ENCODE measurements at places on chromosomes 16 and 17.
A peak's percentile ranks its signal among the peaks of the same experiment; 100 is the strongest.

- peak; percentile 74 for DNase-seq
Measured at GRCh38 chr17:75404731-75405364, 630 bp downstream of the GRB2 start.

DNA sequence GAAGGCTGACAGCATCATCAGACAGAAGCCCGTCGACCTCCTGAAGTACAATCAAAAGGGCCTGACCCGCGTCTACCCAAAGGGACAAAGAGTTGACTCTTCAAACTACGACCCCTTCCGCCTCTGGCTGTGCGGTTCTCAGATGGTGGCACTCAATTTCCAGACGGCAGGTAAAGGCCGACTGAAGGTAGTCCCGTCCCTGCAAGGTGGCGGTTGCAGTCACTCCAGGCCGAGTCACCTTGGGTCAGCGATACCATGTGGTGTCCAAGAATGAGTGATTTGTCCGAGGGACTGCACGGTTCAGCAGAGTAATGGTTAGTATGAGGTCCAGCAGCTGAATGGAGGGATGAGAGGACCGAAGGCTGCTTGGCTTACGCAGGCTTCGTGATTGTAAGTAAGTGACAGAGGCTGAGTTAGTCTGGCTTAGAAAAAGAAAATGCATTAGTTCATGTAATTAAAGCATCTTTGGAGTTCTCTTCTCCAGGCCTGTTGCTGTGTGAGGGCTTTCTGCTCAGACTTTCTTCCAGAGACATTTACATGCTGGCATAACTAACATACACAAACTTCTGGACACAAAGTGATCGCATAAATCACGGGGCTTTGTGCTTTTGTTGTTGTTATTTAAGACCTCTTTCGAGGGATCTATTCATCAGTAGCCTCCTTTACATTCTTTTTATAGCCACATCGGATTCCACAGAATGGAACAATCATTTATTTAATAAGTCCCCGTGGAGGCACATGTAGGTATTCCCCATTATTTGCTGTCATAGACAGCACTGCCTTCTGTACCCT lies 74.9 kb downstream of the SDR42E1 start:
- no peak for DNase-seq

- peak; percentile 36 for DNase-seq
Measured at GRCh38 chr17:36602030-36602748, 806 bp downstream of the MRM1 start.

GRCh38 chr17:76492123-76492988 lies 8.9 kb downstream of the RHBDF2 start:
- DNase-seq: no peak

DNA sequence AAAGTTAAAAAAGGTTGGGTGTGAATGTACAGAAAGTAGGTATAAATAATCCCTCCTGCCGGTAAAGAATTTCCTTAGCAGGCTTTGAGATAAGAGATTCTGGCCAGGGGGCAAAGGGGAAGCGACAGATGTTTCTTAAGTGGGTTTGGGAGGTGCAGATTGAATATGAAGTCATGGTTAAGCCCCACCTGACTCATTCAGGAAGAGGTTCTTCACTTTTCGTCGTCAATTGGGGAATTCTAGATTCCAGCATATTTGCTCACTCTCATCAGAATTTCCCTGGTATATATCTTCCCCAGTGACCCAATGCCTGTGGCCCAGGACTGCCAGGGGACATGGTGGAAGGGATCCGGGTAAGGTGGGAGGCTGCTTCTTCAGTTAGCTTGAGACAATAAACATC lies 127.8 kb downstream of the CPPED1 start:
- DNase-seq: peak; percentile 36

- DNase-seq: peak; percentile 49
Measured at GRCh38 chr16:56625943-56626654, 518 bp downstream of the MT1E start.

DNA sequence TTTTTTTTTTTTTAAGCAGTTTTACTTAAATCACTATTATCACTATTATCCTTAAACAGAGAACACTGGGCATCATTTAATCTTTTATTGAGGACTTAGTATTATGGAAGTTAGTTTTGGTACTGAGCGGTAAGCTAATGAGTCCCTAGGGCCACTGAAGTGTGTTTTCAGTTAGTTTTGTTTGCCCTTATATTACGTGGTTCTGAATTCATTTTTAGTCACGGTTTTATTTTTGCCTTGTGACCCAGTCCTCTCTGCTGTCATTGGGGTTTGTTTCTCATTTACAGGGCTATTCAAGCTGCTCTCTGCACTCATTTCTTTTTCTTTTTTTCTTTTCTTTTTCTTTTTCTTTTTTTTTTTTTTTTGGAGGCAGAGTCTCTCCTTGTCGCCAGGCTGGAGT lies 17.3 kb downstream of the RABEP1 start:
- DNase-seq: no peak

GRCh38 chr16:938752-939151 lies 32.0 kb downstream of the LMF1 start:
- DNase-seq: no peak

- peak; percentile 17 for DNase-seq
Measured at GRCh38 chr16:49884033-49885015, 28.4 kb upstream of the ZNF423 start.

GRCh38 chr16:57167953-57168352 lies 17.9 kb downstream of the PSME3IP1 start:
- DNase-seq: peak; percentile 74

DNA sequence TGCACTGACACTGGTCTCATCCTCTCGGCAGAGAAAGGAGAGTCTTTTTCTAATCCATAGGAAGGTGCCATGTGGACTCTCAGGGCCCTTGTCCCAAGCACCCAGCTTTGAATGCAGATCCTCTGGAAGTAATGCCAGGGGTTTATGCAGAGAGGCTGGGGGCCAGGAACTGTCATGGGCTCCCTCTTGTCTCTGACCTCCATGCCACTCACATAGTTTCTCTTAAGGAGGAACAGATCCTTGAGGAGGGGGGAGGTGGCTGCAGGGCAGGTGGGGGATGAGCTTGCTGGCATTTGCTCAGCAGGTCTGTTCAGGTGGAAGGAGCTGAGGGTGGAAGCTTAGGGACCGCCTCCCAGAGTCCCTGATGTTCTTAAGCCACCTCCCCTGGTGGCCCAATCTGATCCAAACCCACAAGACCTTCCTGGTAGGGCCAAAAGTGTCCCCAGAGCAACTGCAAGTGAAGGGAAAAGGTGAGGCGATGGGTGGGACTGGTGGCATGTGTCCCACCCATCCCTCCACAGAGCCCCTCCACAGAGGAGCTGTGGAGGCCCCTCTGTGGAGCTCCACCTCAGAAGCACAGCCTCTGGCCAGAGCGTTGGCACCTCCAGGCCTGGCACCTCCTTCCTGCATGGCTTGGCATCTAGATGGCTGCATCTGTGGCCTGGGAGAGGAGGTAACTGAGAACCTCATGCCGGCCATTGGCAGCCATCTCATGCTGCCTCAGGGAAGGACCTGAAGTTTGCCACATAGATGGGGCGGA lies 9.2 kb downstream of the NECAB2 start:
- DNase-seq: no peak

GRCh38 chr17:31538080-31538762 lies 146.7 kb downstream of the RAB11FIP4 start:
- no peak for DNase-seq

DNA sequence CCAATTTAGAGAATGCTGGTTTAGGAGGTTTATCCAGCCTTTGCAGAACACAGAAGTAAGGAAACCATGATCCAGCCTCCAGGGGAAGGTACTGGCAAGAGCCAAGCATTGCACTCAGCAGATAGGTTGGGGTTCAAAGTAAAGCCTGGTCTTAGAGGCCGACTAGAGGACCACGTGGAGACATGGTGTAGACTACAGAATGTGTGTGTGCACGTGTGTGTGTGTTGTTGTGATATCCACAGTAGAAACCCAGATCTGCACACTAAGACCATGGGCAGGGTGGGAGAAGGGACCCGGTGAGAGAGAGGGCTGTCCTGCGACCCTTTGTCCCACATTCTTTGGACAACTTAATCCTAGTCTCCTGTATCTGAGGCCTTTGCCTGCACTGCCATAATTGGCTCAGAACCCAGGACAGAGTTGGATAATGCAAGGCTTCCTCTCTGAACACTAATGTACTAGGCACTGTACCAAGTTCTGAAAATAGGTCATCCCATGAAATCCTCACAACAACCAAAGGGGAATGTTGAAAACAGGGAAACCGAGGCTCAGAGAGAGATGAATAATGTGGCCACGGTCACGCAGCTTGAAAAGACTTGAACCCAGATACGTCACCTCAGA lies 325.1 kb upstream of the HSBP1 start:
- DNase-seq: no peak

DNA sequence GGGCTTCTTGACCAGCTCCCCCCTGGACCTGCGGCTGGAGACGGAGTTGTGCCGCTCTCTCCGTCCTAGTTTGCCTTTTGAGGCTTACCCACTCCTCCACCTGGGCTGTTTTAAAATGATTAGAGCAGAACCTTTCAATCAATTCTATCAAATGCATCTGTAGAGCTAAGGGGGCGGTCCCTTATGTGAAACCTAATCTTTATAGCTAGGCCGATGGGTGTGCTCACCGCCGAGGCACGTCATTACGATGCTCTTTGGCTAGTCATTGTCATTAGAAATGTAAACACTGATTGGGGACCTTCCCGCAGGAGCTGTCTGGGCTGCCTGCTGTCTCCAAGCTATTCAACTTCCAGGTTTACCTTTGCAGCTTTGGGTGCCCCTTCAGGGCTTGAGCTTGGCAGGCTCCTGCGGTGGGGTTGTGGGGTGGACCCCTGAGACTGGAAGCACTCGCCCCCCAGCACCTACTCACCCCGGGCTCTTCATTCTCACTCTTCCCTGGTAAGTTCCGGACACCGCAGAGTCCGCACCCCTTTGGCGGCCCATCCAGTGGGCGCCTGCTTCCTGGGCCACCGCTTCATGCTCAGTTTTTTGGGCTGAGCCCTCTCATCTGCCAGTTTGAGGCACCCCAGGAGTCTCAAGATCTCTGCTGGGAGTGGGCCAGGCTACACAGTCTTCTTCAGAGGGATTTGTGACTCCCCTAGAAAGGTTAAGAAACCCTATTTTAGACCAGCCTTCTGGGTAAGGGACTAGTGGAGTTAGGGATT lies 20.9 kb upstream of the IL17C start:
- DNase-seq: no peak

- peak; percentile 55 for DNase-seq
Measured at GRCh38 chr17:75652934-75653549, 13.9 kb downstream of the RECQL5 start.

DNA sequence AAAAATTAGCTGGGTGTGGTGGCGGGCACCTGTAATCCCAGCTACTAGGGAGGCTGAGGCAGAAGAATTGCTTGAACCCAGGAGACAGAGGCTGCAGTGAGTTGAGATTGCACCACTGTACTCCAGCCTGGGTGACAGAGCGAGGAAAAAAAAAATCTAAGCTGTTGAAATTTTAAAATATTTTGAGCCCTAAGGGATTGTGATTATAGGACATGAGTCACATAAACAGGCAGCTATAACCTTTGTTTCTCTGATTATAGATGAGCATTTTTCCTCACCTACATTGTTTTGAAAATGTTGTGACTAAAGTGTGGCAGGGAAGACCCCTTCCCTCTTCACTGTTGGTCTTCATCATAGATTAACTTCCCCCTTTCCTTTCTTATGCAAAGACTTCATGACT lies 135.5 kb downstream of the MGAT5B start:
- peak; percentile 18 for DNase-seq

DNA sequence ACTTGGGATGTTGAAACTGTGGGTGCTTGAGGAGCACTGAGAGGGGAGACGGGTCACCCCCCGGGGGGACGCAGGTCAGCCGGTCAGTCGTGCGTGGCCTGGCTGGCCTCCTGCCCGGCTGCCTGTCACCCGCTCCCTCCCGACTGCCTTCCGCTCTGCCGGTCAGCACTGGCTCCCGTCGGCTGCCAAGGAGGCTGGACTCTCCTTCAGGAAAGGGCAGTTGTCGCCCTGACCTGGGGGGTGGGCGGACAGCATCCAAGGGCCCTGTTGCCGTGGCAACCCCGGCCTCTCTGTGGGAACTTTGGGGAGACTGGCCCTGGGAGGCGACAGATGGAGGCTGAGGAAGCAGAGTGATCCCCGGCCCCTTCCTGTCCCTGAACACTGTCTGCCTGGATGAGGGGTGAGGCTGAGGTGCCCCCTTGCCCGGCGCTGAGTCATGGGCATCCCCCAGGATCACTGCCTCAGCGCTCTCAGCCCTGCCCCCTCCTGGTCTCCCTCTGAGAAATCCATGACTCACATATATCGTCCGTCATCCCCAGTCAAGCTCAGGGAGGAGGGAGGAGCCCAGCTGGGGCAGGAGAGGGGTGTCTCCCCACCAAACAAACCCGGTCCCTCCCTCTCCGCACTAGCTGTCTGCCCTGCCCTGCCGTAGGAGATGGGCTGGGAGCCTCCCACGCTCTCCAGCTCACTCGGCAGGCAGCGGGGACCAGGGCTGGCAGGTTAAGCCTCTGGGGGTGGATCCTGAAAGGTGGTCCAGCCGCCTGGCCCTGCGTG lies at the start of gene ADGRG1:
ADGRG1 (plus strand) TSS at position 623 of the 774 bp plus-strand sequence. CDS start 21,658 bp downstream, outside the sequence.
- DNase-seq: peak; percentile 94

- no peak for DNase-seq
Measured at GRCh38 chr16:28301154-28301553, 8.8 kb downstream of the SBK1 start.

- no peak for DNase-seq
Measured at GRCh38 chr17:17831208-17832031, 5.4 kb downstream of the SREBF1 start.

- no peak for DNase-seq
Measured at GRCh38 chr17:72079700-72080099, 41.1 kb upstream of the SOX9 start.

DNA sequence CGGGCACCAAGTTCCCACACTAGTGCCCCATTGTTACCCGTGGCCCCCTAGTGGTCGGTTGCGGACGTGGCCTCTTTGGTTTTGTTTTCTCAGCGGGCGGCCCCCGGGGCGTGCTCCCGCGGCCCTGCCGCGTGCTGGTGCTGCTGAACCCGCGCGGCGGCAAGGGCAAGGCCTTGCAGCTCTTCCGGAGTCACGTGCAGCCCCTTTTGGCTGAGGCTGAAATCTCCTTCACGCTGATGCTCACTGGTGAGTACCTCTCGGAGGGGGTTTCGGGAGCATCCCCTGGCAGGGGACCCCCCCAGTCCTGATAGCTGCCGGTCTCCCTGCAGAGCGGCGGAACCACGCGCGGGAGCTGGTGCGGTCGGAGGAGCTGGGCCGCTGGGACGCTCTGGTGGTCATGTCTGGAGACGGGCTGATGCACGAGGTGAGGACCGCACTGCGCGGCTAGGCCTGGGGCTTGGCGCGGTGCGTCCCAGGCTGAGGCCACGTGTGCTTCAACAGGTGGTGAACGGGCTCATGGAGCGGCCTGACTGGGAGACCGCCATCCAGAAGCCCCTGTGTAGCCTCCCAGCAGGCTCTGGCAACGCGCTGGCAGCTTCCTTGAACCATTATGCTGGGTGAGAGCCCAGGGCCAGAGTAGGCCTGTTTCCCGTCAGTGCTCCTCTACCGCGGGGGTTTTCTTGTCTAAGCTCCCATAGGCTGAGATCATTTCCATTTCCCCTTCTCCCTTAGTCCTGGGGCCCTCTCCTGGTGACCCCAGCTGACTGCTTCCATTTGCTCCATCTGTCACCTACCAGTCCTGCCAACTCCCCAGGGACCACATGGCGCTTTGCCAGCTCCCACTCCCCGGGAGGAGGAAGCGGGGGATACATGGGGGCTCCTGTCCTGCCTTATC lies 1.7 kb downstream of the SPHK1 start:
- DNase-seq: peak; percentile 94
